ENCODE measurements at places on chromosomes 3 and 15.

DNA sequence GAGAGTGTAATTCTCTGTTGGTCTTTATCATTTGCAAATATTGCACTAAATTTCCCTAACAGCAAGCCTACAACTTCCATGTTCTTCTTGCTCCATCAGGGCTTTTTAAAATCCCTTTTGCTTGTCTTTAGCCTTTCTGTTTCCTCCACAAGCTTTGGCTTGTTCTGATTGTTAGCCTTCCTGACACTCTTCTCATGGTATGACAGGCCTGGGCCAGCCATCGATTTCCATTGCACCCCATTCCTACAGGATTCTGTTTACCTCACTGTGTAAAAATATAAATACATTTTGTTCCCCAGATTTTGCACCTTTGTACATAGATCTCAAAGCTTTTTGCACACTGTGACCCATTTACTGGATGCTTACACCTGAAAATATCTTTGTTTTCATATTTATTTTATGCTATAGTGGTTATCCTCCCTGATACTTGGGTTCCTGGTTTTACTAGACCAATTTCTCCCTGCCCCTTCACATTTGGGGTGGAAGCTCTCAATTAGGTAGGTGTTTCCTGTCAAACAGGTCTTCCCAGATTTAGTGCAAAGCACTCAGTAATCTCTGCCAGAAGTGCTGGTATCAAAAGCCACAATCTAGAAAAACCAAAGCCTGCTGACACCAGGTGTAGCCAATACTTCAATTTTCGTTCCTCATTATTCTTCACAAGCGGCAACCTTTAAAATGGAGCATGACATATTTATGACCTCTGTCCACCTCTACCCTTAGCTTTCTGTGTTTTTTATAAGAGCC, 57.9 kb upstream of the PPP2R3A start:
- DNase-seq = no peak

DNA sequence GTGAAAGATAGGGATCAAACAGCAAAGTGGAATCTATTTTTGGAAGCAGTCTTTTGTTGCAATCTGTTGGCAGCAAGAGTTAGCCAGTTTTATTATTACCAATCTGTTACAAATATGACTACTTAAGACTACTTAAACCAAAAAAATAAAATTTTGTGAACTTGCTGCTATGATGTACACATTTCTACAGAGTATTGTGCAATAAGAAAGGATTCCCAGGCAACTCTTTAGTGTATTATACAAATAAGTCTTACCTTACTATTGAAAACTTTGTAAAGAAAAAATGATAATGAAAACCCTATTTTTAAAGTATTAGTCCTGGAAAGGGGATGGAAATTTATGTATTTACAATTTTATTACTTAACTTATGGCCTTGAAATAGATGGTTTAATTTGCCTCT, 44.7 kb downstream of the CADM2 start:
- DNase-seq = no peak

DNA sequence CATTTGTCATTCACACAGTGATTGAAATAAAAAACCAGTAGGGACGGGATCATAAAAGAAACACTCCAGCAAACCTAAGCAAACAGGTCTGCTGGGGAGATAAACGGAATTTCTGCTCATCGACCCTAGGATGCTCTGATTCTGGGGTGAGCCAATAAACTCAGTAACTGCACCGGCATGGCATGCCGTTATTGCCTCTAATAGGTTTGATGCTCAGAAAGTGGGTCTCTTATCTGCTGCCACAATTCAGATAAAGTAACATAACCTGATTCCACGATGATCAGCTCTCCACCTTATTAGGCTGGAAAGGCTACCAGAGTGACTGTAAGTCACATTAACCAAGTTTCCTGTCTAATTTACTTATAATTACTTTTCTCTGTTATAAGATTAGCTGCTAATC, 19.6 kb downstream of the DCLK3 start:
- DNase-seq = no peak

DNA sequence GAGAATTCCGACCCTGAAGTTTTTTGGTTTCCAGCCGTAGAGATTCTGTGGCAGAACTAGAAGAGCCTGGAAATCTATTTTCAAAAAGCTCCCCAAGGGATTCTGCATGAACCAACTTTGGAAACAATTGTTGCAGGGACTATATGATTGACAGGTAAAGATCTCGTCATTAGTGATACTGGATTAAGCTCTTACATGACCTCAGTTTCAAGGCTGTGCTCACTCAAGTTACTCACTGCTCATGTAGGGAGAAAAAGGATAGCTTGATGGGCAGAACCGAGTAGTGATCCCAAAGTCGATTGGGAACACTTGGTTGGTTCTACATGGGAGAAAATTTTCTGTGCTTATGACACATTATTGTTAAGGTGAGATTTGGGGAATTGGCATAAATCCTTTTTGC, 142.3 kb upstream of the RASGRP1 start:
- DNase-seq = no peak

DNA sequence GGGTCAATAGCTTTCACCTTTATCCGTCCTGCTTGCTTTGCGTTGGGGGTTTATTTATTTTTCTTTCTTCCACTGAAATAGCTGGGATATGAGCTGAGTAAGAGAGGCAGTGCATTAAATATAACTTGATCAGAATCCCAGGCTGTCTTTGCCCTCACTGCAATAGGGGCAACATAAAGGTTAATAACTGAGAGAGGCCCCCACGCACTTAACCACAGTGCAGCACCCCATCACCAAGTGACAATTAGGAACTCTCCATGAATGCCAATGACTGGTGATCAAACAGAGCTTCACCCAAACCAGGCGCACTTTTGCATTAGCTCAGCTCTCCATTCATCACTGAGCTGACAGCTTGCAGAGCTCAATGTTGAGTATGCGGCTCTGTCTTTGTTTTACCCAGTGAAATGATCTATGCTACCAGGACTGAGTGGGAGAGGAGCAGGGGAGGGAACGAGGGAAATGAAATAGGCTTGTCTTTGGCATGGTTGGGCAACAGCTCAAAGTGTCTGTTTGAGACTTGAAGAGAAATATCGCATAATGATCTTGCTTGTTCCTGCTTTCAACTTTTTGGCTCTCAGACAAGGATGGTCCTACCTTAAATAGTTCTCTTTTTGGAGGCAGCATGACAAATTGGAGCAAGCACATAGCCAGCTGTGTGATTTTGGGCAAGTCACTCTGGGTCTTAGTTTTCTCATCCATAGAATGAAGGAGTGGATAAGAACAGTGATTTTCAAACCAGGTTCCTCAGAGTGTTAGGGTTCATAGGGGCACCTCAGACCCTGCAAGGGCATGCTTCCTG, 14.5 kb upstream of the GLCE start:
- no peak for DNase-seq

DNA sequence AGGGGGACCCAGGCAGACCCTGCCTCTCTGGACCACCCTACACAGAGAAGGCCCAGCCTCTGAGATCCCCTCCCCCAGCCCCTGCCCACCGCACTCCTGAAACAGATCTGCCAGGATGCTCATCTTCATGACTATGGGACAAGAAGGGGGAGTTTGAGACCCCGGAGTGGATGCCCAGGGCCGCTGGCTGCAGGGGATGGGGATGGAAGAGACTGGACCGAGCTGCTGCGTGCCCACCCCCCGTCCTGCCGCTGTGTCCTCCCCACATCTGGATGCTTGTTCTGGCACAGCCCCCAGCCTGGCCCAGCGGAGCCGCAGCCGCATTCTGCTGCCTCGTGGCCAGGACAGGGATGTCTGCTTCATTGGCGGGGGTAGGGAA, 30.3 kb upstream of the SEMA3F start:
- DNase-seq = no peak

DNA sequence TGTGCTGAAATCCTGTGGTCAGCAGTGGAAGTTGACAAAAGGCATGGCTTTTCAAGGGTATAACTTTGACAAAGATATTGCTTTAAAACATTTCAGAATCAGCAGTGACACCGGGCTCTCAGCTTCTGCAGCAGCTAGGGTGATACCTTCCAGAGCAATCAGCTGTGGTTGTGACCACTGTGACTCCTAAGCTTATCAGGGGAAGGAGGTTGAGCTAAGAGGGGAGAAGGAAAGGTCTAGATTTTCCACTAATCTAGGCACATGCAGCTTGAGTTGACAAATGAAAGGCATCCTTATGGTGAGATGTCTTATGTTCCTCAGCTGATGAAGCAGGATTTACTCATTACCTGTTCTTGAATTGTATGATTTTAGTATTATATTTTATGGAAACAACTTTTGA, 16.3 kb upstream of the LRRFIP2 start:
- DNase-seq = no peak

DNA sequence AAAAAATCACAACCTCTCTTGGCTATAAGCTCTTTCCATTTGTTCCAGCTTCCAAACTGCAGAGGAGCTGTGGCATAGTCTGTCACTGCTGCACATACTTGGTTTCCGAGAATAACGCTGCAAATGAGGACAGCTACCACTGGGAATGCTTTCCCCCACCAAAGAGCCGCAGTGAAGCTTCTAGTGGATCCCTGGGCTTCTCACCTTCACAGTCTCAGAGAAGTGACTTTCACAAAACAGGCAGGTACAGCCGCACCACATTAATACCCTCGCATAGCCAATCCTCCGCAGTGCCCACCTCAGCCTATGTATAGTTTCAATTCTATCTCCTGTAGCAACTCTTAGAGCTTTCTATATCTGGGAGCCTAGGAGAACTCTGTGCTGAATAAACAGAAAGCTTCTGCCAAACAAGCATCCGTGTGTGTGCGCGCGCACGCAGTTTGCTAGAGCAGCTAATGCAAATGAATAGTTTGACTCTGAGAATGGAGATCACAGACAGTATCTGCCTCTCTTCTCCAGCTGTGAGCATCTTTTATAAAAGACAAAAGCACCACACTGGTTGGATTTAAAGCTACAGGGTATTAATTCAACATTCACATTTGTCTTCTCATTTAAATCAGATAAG, 81.9 kb upstream of the PLXND1 start:
- no peak for DNase-seq

GRCh38 chr3:99681512-99681911, 43.1 kb downstream of the COL8A1 start:
- DNase-seq = no peak
